BE2C (cell line): ENCODE measurements at places on chromosomes 6 and 20.

GRCh38 chr6:31528821-31529328 lies at the start of gene MCCD1:
Gene MCCD1 (plus strand): TSS chr6:31528962. CDS start chr6:31529015, 53 bp downstream.
- DNase-seq = no peak

- DNase-seq = no peak
Observed at GRCh38 chr20:48774696-48775095, 53.1 kb downstream of the PREX1 start.

DNA sequence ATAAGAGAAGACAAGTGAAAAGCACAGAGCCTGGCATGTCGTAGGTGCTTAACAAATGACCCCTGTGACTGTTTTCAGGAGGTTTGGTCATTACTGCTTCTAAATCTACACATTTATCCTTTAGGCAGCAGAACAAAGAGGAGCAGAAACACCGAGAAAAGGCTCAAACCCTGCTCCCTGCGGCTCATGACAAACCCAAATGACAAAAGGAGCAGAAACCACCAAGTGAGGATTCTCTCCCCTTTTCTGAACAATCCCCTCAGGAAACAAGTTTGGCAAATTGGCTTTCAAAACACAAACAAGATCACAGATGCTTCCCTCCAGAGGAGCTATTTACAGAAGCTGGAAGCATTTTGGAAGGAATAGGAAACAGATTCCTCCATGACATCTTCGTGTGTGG lies 15.8 kb upstream of the SIRPG start:
- DNase-seq = no peak

- no peak for DNase-seq
Observed at GRCh38 chr6:33513213-33513612, 58.8 kb downstream of the ZBTB9 start.

DNA sequence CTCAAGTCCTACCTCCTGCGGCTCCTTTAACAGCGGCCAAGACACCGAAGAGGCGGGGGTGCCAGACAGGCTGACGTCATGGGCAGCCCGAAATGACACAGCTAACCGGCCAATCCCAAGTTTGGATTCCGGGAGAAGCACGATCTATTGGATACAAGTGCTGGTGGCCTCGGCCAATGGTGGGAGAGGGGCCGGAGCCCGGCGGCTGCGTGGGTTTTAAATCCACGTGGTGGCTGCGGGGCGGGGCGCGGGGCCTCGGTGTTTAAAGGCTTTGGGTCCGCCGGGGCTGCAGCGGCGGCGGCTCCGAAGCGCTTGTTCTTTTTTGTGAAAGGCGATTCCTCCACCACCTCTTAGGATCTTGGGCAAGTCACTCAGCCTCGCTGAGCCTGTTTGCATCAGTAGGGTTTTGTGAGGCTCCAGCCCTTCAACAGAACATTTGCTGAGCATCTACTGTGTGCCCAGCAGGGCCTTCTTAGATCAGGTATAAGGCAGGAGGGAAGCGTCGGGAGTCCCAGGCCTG lies 8.7 kb upstream of the PMEPA1 start:
- DNase-seq = peak; percentile 97

- DNase-seq = no peak
Observed at GRCh38 chr6:8803181-8803760, 367.9 kb upstream of the SLC35B3 start.

DNA sequence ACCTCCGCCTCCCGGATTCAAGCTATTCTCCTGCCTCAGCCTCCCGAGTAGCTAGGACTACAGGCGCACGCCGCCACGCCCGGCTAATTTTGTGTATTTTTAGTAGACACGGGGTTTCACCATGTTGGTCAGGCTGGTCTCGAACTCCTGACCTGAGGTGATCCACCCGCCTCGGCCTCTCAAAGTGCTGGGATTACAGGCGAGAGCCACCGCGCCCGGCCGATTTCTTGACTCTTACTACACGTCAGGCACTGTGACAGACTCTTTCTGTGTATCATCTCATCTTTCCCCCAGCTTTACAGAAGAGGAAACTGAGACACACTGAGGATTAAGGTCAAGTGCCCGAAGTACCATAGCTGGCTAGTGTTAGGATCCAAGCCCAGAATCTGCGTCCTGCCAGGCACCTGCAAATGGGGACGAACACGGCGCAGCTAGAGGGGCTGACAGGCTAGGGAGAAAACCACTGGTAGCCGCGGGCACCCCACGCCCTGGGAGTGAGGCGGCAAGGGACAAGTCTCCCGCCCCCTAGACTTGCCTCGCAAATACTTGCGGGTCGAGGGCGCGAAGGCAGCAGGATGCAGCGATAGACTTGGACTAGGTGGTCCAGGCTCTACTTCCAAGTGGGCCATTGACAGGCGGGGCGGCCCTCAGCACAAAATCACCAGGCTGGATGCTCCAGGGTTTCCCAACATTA lies 1.1 kb upstream of the TAF8 start:
- no peak for DNase-seq

GRCh38 chr20:953742-954141 lies 37.6 kb upstream of the ANGPT4 start:
- DNase-seq = peak; percentile 20

DNA sequence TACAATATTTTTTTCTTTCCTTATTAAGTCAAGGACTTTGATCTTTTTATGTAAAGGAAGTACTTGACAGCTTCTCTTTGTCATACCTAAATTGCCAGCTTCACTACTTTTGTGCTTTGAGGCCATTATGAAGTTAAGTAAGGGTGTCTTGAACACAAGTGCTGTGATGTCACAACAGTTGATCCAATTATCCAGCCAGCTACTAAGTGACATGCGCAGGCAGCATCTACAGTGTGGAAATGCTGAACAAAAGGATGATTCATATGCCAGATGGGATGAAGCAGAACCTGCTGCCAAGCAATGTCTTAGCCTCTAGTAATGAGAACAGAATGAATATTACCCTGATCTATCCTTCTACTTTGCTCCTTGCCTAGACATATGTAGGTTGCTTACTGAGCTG lies 68.3 kb upstream of the TMEM244 start:
- DNase-seq = no peak
